ENCODE measurements at places on chromosomes 12 and 14. TPM values are rescaled to one million over a fixed set of nuclear protein-coding genes. Genes with fewer than 3 reads are reported as not detected.

The SIX6 gene
- total RNA-seq = not detected

The AICDA gene
- 0.17 TPM for total RNA-seq

The JAG2 gene
- total RNA-seq = 27.4 TPM

The CATSPERB gene
- total RNA-seq = not detected

The CFAP54 gene
- 1.1 TPM for total RNA-seq

The SIX4 gene
- total RNA-seq = 1.9 TPM

The CPNE6 gene
- total RNA-seq = not detected

The GARIN6 gene
- total RNA-seq = not detected

The SLCO1B3 gene
- 11.1 TPM for total RNA-seq

The CISTR gene
- total RNA-seq = not detected

The ADCY4 gene
- total RNA-seq = not detected

The IFNG gene
- not detected for total RNA-seq

The DLGAP5 gene
- total RNA-seq = 30.7 TPM

The TNFAIP2 gene
- total RNA-seq = 283 TPM

The AKAP6 gene
- total RNA-seq = 0.55 TPM

The OLR1 gene
- 0.71 TPM for total RNA-seq

The BRI3BP gene
- total RNA-seq = 17.9 TPM

The OR4Q2 gene
- total RNA-seq = not detected

The CLEC1B gene
- not detected for total RNA-seq

The CARMIL3 gene
- 0.48 TPM for total RNA-seq

The SYCP3 gene
- total RNA-seq = 0.13 TPM

The TAS2R8 gene
- total RNA-seq = not detected

The FERMT2 gene
- total RNA-seq = 43.7 TPM

The COCH gene
- 21.2 TPM for total RNA-seq

The ALX1 gene
- total RNA-seq = 4.6 TPM

The OR6C70 gene
- total RNA-seq = not detected

The WNT1 gene
- 0.09 TPM for total RNA-seq
